CD4-positive, alpha-beta T cell (primary cell): ENCODE measurements at places on chromosomes 3 and 15.

GRCh38 chr3:35929158-35929557, 289.8 kb downstream of the ARPP21 start:
- DNase-seq: no peak

- no peak for DNase-seq
Observed at GRCh38 chr3:85592256-85592655, 633.5 kb downstream of the CADM2 start.

GRCh38 chr3:143190101-143190500, 70.5 kb downstream of the CHST2 start:
- DNase-seq: no peak

DNA sequence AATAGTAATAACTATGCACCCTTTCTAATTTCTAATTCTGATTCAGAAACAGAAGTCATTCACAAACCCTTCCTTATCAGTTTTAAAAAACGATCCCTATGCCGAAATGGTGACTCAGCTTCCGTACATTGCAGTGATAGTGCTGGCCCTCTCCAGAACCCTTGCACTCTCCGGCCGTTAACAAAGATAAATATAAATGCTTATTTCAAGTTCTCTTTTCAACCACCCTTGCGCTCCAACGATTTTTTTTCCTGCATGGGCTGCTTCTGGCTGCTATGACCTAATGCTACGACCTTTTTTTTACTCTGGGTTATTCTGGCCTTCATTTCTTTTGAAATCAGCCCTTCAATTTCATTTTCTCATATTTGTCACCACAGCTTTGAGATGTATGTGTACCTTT, 646.2 kb downstream of the NTRK3 start:
- no peak for DNase-seq

- no peak for DNase-seq
Observed at GRCh38 chr15:60656041-60656440, 177.1 kb upstream of the ICE2 start.

- DNase-seq: no peak
Observed at GRCh38 chr3:14459787-14460186, 57.4 kb downstream of the SLC6A6 start.

GRCh38 chr15:79954661-79955060, 16.3 kb downstream of the BCL2A1 start:
- DNase-seq: no peak

- DNase-seq: no peak
Observed at GRCh38 chr3:217948-218347, 21.4 kb downstream of the CHL1 start.

GRCh38 chr3:141124715-141125114, 73.6 kb downstream of the SPSB4 start:
- no peak for DNase-seq

- no peak for DNase-seq
Observed at GRCh38 chr15:62035256-62035924, 24.9 kb downstream of the VPS13C start.

GRCh38 chr3:9211155-9211950, 38.1 kb downstream of the SRGAP3 start:
- DNase-seq: no peak

GRCh38 chr3:169968224-169968885, 1.7 kb downstream of the SEC62 start:
- DNase-seq: no peak

DNA sequence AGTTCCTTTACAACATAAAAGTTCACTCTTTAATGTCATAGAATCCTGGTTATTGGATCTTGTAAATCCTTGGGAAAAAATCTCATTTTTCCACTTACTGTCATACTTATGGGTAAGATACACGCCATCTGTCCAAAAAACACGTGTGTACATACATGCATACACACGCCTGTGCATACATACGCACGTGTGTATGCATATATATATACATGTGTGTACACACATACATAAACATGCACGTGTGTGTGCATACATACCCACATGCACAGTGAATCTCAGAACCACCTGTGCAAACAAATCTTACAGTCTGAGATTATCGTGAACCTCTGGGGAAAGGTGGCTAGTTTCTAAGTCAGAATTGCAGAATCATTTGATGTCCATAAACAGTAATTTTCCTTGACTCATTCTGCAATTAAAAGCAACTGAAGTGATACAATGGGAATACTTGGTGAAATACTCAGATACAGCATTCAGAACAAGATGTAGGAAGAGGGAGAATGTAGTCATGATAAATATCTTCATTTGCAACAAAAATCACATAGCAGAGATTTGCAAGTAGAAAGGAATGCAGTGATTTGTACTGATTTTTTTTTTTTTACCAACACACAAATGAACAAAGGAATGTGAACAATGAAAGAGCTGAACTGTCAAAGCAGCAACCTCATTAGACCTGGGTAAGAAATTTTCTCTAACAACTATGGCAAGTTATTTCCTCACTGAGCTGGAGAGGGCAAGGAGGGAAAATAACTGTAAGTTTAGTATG, 160.6 kb upstream of the POU1F1 start:
- no peak for DNase-seq

DNA sequence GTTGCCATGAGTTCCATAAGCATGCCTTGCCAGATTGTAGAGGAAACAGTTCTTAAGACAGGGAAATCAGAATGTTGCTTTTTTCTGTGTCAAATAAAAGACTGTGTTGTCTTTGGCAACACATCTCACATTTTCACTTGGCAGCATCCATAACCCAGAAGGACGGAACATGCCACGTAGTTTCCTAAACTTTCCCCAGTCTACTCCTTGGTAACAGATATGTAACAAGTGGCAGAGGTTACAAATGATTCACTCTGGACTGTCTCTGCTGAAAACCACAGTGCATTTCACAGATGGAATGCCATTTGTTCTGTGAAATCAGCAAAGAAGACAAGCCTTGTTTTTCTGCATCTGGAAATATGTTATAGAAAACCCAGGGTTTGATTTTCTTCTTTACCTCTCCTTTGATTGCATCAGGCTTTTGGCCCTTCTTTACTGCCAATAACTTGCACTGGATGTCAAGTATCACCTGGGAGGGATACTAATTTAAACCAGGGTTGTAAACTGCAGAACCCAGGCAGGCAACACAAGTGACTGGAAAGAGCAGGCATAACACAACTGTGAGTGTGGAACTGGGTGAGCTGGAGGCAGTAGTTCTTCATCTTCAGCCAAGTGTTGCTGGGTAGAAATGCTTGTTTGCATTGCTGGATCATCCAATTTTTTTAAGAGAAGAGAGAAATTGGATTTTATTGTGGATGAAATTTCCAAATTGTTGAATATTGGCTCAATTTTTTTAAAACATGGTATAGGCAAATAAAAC, 124.4 kb upstream of the FOXB1 start:
- no peak for DNase-seq

- DNase-seq: no peak
Observed at GRCh38 chr3:7333125-7333524, 472.2 kb downstream of the GRM7 start.

GRCh38 chr3:105781871-105782270, 86.9 kb downstream of the CBLB start:
- DNase-seq: no peak

GRCh38 chr3:139944256-139944910, 9.4 kb downstream of the CLSTN2 start:
- no peak for DNase-seq

GRCh38 chr3:165643425-165643824, 193.8 kb downstream of the BCHE start:
- DNase-seq: no peak

DNA sequence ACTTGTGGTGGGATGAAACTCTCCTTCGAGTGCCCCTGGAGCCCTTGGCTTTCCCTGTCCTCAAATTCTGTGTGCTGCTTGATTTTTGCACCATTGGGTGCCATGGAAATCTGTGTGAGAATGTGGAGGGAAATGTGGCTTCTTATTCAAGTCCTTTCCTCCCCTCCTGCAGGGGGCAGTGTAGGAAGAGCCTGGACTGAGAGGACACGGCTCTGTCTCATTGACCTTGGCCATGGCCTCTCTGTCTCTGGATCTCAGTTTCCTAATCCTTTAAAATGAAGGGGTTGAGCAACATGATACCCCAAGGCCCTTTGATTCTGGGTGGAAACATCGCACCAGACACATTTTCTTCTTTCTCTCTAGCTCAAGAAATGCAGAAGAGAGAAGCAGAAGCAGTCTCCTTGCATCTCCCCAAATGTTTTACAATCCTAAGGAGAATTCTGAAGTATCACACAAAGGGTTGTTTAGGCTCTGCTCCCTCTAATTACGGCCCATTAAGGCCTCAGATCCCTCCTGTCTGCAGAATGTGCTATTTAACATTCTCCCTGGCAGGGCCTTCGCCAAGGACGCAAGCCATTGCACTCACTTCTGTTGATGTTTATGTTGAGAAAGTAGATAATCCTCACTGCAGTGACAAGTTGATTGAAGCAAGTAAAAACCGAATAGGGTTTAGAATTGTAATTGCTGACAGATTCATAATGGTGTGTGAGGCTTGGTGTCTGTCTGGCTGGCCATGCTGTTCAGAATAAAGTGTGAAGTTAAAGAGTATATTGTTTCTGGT, 169.1 kb downstream of the TPRG1 start:
- no peak for DNase-seq

DNA sequence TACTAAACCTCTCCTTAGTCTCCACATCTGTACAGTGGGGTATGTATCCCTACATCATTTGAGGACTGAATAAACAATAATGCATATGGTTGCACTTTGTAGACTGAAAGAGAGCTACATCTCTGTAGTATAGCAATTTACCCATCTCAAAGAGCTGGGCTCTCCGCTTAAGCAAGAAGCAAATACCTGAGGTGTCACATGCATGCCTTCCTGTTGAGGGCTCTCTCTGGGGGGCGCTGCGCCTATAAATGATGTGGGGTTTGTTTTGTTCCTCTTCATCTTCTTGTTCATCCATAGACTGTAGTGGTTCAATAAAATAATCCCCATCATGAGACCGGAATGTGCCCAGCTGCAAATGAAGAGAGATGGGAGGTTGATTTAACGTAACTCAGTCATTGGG, 6.8 kb downstream of the ADAMTS9 start:
- no peak for DNase-seq

DNA sequence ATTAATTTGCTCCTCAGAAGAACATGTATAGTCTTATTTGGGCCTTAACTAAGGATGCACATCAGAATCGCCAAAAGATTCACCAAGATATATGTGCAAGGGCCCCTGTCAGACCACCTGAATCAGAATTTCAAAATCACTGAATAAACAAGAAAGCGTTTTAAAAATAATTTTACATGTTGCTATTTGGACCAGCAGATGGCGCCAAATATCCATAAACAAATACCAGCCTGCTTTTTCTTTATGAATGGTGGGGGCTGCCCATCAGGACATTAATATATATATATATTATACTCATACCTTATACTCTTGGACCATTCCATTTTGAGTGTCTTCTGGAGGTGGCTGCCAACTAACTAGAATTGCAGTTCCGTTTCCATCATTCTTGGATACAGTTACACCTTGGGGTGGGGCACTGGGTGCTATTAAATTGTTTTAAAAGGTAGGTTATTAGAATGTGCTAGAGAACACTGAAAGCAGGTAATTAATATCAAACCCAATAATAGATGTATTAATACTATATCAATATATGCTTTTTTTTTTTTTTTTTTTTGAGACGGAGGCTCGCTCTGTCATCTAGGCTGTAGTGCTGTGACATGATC, 1108.3 kb downstream of the ROBO1 start:
- no peak for DNase-seq

GRCh38 chr3:162586591-162586990, 1090.0 kb downstream of the OTOL1 start:
- no peak for DNase-seq

DNA sequence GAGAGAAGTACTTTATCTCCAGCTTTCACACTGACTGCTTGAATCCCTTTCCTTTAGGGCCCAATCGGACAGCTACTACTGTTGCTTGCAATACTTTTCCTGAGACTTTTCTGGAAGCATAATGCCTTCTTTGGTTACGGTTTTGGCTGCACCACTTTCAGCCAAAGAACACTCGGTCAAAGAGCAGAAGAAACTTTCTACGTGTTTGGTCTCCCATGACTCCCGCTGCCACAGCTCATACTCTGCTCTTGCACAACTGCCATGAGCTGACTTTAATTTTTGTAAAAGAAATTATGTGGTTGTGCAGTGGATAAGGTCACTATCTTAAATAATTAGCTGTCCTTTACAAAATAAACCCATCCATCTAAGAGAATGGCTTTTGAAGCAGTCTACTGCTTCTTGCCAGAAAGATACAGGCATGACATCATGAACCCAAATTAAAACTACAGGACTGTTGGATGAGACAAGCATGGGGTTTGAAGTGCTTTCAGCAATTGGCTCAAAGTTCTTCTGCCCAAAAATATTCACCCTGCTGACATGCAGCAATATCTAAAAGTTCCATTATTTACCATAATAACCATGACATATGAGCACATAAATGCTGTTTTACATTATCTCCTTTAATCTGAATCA, 42.0 kb downstream of the PROS1 start:
- DNase-seq: no peak

GRCh38 chr15:63004211-63004610, 38.3 kb upstream of the TPM1 start:
- DNase-seq: no peak

DNA sequence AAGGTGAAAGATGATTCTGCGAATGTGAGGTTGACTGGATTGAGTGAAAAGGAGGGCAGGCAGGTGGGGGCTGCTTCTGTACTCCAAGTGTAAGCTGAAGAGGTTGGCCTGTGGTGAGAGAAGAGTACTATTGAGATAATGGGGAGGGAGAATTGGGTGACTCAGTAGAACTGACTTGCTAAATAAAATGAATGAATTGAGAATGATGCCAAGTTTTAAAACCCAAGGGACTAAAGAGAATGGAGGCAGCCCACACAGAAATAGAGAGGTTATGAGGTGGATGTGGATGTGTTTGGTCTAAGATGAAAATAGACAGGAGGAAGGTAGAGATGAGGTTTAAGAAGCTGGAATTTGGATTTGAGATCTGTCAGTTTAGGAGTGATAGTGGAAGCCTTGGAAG, 5.9 kb downstream of the MME start:
- no peak for DNase-seq

DNA sequence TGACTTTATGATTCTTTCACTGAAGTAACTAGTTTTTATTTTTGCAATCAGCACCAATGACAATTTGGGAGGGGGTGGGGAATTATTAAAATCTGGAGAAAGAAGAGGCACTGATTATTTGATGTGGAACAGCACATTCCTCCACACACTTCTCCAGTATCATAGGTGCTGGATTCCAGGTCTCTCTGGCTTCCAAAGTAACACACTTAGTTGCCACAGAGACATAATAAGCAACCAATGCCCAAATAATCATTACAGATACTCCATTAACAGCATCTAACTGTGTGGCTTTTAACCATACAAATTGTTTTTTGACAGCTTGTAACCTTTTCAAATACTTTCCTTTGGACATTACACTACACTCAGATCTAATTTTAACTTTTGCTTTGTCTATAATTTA, 131.0 kb upstream of the CDIN1 start:
- no peak for DNase-seq

- no peak for DNase-seq
Observed at GRCh38 chr3:31399271-31399670, 133.5 kb upstream of the STT3B start.

GRCh38 chr3:99145031-99145430, 243.5 kb upstream of the DCBLD2 start:
- no peak for DNase-seq

- no peak for DNase-seq
Observed at GRCh38 chr3:161471211-161471610, 25.4 kb upstream of the OTOL1 start.
